ENCODE measurements at places on chromosomes 4 and X. TPM values are rescaled to one million over a fixed set of nuclear protein-coding genes. Genes with fewer than 3 reads are reported as not detected.

DNA sequence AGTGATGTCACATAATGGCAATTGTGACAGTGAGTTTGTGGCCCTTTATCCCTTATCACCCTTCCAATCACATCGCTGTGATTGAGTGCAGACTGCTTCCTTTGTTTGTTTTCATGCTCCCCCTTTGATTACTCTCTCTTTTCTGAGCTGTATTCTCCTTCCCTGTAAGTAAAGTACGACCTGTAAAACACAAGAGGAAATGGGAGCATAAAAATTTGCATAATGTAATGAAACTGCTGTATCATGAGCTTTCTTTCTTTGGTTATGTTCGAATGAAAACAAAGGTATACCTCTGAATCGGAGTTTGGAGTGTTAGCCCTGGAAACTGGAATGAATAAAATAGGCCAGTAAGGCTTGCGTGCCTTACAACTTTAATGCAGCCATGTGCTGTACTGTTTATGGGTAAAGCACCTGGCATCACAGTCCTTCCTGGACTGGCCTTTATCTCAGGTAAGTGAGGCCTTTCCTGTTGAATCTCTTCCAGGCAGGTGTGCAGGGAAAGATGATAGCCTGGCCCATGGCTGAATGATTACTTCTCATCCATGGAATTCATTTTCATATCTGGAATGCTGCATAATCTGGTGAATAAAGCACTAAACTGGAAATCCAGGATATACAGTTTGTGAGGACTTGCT is 26.6 kb upstream of the HS3ST1 start:
- no peak for DNase-seq

- no peak for DNase-seq
Measured at GRCh38 chr4:151166636-151167035, 67.2 kb downstream of the RPS3A start.

The CACNA1F gene
- total RNA-seq, result 1.3 TPM

DNA sequence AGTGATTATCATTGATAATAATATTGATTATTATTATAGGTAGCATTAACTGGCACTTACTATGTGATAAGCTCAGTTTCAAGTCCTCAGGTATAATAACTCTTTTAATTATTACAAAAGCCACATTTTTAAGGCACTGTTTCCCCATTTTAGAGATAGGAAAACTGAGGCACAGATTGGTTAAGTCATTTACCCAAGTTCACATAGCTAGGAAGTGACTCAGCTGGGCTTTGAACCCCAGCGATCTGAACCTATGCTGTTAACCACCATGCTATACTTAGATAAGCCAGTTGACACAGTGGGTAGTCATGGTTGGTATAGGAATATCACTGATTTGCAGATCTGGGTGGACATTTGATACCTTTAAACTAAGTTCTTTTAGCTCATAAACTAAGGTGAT is 110.4 kb downstream of the FRAS1 start:
- no peak for DNase-seq

DNA sequence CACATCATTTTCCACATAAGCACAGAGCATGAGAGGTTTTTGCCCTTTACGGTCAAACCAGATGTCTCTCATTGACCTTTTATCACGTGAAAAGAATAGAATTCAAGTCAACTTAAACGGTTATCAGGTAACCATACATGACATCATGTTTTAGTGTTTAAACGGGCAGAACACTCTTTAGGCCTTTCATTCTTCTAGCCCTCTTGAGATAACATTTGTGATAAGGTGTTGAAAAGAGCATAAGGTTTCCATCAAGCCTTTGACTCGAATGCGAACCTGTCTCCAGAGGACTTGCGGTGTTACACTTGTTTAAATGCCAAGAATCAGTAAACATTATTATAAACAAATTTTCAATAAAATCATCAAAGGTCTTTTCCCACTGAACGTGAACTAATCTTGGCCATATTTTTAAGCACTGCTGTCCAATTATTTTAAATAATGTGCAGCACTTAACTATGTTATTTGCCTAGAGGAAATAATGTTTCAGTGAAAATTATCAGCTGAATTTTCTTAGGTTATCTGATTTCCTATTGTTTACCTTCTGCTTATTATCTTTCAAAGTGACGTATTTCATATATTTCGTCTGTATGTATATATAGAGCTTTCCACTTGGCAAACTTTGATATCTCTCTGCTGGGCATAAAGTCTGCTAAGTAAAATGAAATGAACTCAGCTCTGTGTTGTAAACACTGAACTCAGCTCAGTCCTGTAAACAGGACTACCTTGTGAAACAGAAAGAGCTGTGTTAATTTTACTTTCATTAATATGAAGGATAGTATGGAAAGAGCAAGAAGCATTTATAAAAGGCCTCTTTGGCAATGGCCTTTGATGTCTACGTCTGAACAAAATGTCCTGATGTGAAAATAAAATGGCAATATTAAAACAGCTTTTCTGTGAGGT is 33.3 kb downstream of the TENM3 start:
- DNase-seq, result no peak

The ALPK1 gene
- 18.6 TPM for total RNA-seq

The OR13H1 gene
- not detected for total RNA-seq

The HPGD gene
- 2.4 TPM for total RNA-seq

The TBC1D9 gene
- 0.67 TPM for total RNA-seq

- DNase-seq, result no peak
Measured at GRCh38 chrX:38342853-38343778, 9.3 kb upstream of the OTC start.

The GAGE12H gene
- not detected for total RNA-seq

The KLHL13 gene
- total RNA-seq, result not detected

- DNase-seq, result no peak
Measured at GRCh38 chr4:8534129-8534528, 46.1 kb upstream of the GPR78 start.

The MAGEA8 gene
- total RNA-seq, result not detected

DNA sequence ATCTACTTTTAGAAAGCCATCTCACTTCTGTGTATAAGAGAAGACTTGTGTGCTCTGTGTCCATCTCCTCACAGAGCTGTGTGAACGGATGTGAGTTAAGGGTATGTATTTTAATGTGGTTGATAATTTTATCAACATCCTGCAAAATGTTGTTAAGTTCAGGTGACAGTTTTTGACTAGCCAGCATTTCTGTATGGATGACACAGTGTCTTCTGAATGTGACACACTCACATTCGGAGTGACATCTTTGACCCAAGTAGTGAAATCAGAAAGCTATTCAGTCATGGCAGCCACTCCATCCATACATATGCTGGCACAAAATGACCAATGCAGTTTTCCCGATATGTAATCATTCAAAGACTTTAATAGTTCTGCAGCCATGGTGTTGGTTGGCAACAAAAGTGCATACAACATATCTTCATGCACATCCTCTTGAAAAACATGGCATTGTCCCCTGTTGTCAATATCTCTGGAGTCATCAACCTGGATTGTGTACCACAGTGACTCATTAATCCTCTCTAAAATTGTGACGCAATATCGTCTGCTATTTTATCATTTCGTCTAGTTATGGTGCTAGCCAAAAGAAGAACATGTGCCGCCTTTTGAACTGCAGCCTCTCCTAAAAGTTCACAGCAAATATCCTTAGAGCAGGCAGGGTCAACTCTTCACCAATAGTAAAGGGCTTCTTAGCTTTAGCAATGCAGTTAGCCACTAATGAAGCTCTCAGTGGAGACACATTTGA is 6.8 kb upstream of the FGF2 start:
- no peak for DNase-seq

The KANTR gene
- total RNA-seq, result 19.9 TPM

DNA sequence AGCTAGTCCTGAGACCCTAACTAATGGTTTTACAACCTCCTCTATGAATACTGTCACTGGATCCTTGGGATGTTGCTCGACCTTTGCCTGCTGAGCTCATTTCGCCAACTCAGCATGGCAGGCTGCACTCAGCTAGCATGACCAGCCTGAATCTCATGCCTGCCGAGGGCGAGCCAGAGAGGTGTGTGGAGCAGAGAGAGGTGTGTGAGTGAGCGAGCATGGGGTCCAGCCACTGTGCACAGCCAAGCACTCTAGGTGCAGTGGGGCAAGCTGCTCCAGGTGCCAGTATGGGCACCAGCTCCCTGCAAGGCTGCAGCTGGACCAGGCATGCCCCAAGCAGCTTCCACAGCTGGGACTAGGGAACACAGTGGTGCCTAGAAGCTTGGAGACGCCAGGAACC is 410.9 kb downstream of the PCDH10 start:
- no peak for DNase-seq

DNA sequence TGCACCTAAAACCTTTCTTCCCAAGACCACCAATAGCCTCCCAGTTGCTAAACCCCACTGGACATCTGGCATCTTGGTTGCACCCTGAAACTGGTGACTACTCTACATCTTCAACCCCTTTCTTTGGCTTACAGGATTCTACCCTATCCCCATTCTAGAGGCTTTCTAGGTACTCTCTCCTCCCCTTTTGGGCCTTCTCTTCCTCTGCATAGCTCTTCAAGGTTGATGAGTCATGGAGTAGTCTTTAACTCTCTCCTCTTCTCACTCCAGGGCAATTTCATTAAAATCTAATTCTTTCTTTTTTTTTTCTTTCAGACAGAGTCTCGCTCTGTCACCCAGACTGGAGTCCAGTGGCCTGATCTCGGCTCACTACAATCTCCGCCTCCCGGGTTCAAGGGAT is 16.8 kb downstream of the APOO start:
- no peak for DNase-seq

Data from CD4-positive, alpha-beta memory T cell (primary cell).